ENCODE measurements at places on chromosomes 3 and 15. TPM values are rescaled to one million over a fixed set of nuclear protein-coding genes. Genes with fewer than 3 reads are reported as not detected.

DNA sequence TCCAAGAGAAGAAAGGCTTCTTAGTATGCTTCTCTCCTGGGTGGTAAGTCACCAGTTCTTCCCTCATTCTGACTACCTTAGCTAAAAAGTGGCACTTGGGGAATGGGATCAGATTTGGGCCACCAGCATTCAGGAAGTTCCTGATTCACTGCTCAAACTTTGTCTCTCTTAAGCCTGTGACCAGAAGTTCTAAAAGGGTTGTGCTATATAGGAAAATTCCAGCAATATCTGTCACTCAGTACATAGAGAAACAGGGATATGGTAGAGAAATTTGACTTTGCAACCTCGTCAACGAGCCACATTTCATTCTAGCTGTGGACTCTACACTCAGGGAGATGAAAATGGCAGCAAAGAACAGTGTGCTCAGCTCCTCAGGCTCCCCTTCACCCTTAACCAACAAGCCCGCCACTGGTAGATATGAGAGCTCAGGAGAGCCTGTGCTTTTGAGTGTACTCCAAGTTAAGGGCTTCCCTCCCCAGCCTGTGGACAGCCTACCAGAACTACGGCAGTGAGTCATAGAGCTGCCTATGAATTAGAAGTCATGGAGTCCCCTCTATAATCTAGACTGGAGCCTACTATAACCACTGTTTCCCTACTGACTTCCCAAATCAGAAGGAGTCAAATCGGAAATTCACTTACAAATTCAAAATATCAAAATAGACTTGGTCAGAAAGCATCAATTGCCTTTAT lies 52.6 kb upstream of the MYO5C start:
- no peaks in the 10 kb centered on the region for H3K27me3 ChIP-seq
- no peaks in the 10 kb centered on the region for H3K36me3 ChIP-seq
- no peak overlapping the region for H3K27ac ChIP-seq
- peaks cover 2% of the 10 kb centered on the region for H3K4me1 ChIP-seq
- no peak overlapping the region for H3K4me3 ChIP-seq
- no peak for DNase-seq

- no peak overlapping the region for H3K4me3 ChIP-seq
- no peaks in the 10 kb centered on the region for H3K27me3 ChIP-seq
- no peak overlapping the region for H3K27ac ChIP-seq
Measured at GRCh38 chr3:101842935-101843330, 6.4 kb upstream of the NFKBIZ start.

- H3K4me1 ChIP-seq = no peaks in the 10 kb centered on the region
- H3K27me3 ChIP-seq = no peaks in the 10 kb centered on the region
- DNase-seq = no peak
Measured at GRCh38 chr3:148223266-148223665, 474.4 kb upstream of the AGTR1 start.

DNA sequence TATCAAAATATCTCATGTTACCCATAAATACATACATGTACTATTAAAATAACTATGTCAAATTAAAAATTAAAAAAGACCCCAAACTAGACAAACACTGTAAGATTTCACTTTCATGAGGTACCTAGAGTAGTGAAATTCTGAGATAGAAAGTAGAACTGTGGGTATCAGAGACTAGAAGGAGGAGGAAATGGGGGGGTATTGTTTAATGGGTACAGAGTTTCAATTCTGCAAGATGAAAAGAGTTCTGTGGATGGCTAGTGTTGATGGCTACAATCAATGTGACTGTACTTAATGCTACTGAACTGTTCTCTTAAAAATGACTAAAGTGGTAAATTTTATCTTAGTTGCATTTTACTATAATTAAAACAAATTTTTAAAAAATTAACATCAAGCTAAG lies 36.6 kb downstream of the RFX7 start:
- H3K27ac ChIP-seq = no peak overlapping the region
- no peaks in the 10 kb centered on the region for H3K27me3 ChIP-seq
- no peak for DNase-seq
- H3K4me3 ChIP-seq = no peak overlapping the region

GRCh38 chr15:85879334-85880163 lies 84.8 kb upstream of the KLHL25 start:
- no peak for DNase-seq
- no peak overlapping the region for H3K27ac ChIP-seq
- no peaks in the 10 kb centered on the region for H3K36me3 ChIP-seq
- H3K4me3 ChIP-seq = no peak overlapping the region

DNA sequence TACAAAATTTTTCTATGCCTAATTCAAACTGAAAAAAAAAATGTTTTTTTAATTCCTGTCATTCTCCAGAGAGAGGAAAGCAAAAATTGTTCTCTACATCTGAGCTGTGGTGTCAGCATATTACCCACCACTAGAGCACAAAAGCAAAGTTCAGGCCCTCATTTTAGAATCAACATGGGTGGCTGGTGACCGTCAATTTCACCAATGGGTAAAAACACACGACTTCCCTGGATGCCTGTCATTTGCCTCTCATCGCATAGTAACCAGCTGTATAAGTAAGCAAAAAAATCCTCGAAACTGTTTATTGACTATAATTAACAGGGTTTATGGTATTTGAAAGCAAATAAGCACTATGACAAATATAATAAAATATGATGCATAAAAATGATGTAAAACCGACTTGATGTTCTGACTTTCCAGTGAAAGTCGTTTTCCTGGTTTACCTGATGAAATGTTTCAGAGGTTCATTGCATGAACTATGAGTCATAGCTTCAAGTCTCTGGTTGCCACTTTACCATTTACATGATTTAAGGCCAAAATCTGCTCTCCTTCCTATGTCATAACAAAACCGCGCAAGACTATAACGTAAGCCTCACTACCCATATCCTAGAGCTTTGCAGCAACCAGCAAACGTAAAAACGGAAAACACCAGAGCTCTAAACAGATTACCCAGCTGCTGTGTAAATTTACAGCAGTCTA lies 60.5 kb downstream of the THBS1 start:
- H3K36me3 ChIP-seq = no peaks in the 10 kb centered on the region
- H3K27ac ChIP-seq = no peak overlapping the region
- H3K4me1 ChIP-seq = peaks cover 25% of the 10 kb centered on the region
- H3K27me3 ChIP-seq = no peaks in the 10 kb centered on the region
- no peak overlapping the region for H3K4me3 ChIP-seq

DNA sequence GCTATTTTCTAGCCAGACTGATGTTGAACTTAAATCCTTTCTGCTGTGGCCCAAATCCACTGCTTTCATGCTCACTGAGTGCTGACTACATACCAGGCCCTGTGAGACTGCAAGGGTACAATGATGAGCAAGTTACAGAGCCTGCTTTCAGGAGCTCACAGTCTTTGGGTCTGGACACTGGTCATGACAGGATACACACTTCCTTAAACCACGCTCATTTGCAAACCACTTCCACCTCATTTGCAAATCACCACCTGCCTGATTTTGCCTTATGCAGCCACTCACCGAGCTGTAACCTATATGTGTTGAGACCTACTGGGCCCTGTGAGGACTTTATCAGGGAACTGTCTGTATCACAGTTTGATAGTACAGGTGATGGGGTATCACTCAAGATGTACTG lies 50.2 kb upstream of the LRRC58 start:
- H3K27me3 ChIP-seq = no peaks in the 10 kb centered on the region
- DNase-seq = no peak
- no peak overlapping the region for H3K27ac ChIP-seq
- H3K36me3 ChIP-seq = peaks cover 100% of the 10 kb centered on the region
- H3K4me1 ChIP-seq = no peaks in the 10 kb centered on the region

The PATL2 gene
- total RNA-seq = 8.6 TPM

The KLHL25 gene
- 3.8 TPM for total RNA-seq

The SLC28A1 gene
- total RNA-seq = 0.26 TPM

The TYRO3 gene
- total RNA-seq = 3.3 TPM

The SCAMP5 gene
- total RNA-seq = 6.6 TPM

The SPTSSB gene
- total RNA-seq = not detected

The GPD1L gene
- 134 TPM for total RNA-seq

Measured in heart right ventricle (tissue), 16 donors.